DMS79 treated with DMSO at 0.1 percent for 48 hours (cell line): ENCODE measurements at places on chromosomes 2 and 18.

DNA sequence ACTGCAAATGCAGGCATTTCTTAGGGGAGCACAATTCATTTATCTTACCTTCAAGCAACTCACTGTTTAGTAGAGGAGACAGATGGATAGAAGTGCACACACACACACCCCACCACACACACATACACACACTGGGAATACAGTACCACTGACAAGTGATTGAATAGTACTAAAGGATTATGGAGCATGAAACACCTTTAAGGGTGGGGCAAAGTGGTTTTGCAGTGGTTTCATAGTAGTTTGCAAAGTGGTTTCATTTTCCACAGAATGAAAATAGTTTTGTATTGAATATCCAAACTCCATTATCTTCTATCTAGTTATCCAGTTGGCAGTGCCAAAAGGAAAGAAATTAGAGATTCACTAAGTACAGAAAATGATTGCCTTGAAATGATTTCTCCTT is 18.9 kb downstream of the KIF5C start:
- peak; percentile 16 for DNase-seq

GRCh38 chr2:20472569-20472968 is 25.7 kb downstream of the RHOB start:
- no peak for DNase-seq

DNA sequence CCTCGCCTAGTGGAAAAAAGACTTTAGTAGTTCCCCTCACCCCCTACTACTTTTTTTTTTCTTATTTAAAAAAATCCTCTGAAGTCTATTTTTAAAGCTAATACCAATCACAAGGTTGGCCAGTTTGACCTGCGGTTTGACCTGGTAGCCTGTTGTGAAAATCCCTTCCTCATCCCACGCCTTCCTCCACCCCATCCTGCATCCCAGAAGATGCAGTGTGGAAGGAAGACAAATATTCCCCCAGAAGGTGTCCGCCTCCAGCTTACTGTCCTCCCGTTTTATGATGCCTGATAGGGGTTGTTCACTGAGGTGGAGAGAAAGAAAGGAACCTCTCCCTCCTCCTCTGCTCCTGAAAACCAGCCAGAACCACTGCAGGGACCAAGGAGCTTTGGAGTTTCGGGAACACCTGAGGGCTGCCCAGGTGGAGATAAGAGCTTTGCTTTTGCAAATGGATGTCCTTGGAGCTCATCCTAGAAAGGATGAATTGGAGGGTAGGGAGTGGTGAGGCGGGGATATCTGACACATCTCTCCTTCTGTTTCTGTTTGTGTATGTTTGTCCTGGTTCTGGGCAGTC is 909 bp downstream of the ATP6V1C2 start:
- DNase-seq: no peak

GRCh38 chr18:54531402-54532065 is 59.5 kb upstream of the DYNAP start:
- DNase-seq: no peak

- no peak for DNase-seq
Measured at GRCh38 chr2:143700865-143701264, 571.6 kb downstream of the ARHGAP15 start.

DNA sequence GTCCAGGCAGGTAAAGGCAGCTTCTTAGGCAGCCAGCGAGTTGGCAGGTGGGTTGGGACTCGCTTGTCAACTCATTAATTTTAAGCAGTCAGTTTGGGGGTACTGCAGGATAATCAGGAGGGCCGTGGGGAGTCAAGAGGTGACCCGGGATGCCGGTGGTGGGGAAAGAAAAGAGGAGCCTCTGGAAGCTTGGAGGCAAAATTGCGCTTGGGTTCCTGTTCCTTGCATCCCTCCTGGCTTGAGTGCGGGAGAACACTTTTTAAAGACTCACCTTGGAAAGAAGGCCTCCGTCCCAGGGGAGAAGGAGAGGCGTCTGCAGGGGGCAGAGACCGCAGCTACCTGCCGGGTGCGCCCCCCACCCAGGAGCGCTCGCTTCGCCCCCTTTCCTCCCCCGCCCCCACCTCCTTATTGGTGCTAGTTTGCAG is at the start of gene KCNJ3:
TSS of gene KCNJ3 (plus strand) at position 400 of the 425 bp plus-strand sequence. CDS start 81 bp downstream, outside the sequence.
- DNase-seq: no peak

DNA sequence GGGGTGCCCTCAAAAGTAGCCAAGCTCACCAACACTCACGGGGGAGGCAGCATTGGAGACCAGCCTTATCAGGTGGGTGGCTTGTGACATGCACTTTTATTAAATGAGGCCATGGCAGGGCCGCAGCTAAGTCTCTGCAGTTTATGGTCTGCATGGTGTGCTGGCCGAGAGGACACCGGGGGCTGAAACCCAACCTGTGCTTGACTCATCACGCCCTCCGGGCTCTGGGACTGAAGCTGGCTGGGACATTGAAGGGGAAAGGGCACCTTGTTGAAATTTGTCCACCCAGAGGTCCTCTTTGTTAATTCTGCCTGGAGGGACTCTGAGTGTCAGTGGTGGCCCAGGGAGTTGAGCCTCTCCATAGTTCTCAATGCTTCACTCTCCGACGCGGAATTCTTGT is 17.7 kb upstream of the NTSR2 start:
- DNase-seq: no peak

DNA sequence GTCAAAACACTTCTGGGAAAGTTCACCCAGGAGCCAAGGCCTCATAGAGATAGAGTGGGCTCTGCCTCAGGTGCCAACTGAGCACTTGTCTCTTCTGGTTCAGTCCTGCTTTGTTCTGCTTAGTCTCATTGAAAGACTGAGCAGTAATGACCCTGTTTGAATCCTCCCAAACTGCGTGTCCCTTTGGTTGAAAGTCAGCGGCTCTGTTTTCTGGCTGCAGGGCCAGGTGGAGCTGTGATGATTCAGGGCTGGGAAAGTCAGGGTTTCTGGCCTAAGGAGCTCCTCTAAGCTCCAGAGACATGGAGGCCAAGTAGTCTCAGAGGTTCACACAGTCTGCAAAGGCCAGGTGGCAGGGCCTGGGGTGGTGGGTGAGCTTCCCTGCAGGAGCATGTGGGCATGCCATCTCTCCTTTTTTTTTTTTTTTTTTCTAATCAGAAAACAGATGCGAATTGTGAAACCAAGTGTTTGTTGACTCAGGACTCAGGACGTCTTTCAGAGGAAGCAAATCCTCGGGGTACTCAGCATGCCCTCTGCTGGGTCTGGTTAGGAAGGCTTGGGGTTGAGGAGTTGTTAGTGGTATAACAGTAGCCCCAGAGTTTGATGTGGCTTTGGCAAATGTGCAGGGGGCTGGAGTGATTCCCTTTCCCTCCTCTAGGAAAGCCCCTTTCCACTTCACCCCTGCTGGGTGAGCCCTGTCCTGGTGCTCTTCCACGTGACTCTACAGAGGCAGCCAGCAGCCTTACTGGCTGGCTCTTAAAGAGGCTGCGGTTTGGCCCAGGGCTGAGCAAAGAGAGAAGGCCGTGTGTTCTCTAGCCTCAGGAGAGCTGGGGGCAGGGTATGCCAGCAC is 38.3 kb downstream of the TMEM17 start:
- DNase-seq: no peak

DNA sequence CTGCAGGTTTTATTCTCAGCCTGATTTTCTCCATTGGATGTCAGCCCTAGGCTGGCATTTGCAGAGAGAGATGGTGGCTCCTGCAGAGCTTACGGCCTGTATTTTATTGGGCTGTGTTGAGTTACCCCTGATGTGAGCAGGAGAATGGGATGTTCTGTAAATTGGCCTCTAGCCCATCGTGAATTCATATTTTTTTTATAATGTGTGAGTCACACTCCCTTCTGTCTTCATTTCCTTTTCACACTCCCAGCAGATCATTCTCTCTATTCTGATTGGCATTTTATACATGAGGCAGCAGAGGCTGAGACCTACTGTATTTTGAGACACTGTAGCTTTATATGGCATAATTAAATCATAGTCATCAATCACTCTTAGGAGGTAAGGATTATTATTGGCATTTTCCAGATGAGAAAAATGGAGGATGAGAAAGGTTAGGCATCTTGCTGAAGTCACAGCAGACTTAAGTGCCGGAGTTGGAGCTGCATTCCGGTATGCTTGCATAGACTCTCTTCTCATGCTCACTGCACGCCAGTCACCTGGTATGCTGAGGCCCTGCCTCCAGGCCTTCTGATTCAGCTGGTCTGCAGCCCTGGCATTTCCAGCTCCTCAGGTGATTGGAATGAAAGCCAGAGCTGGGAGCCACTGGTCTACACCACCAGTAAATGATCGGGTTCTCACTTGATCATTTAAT is 142.4 kb downstream of the NEDD4L start:
- peak; percentile 72 for DNase-seq

GRCh38 chr2:122390406-122390805 is 635.0 kb downstream of the TSN start:
- no peak for DNase-seq

GRCh38 chr2:120403676-120404075 is 57.7 kb downstream of the INHBB start:
- no peak for DNase-seq

GRCh38 chr2:134078354-134078753 is 175.5 kb upstream of the MGAT5 start:
- no peak for DNase-seq

- no peak for DNase-seq
Measured at GRCh38 chr2:188497726-188498125, 206.1 kb downstream of the GULP1 start.

GRCh38 chr2:104641786-104642185 is 212.1 kb upstream of the POU3F3 start:
- no peak for DNase-seq

DNA sequence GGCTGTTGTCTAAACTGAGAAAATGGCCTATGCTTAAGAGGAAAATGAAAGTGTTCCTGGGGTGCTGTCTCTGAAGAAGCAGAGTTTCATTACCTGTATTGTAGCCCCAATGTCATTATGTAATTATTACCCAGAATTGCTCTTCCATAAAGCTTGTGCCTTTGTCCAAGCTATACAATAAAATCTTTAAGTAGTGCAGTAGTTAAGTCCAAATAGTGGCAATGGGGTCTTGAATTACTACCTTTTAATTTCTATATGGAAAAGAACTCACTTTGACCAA is 13.8 kb upstream of the ALLC start:
- no peak for DNase-seq

GRCh38 chr2:160387558-160388262 is 105.9 kb downstream of the RBMS1 start:
- no peak for DNase-seq

DNA sequence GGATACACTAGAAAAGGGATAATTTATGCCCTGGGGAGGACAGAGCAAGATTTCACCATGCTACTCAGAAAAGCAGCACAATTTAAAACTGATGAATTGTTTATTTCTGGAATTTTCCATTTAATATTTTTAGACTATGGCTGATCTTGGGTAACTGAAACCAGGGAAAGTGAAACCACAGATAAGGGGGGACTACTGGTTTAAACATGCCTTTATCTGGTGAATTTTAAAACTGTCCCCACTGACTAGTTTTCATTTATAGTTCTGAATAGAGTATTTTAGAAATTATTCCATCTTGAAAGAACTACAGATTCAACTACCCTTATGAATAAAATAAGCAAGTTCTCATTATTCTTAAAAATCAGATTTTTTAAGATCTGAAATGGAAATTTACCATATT is 15.0 kb downstream of the NFU1 start:
- no peak for DNase-seq

GRCh38 chr2:36433311-36434217 is 78.0 kb downstream of the CRIM1 start:
- DNase-seq: no peak

DNA sequence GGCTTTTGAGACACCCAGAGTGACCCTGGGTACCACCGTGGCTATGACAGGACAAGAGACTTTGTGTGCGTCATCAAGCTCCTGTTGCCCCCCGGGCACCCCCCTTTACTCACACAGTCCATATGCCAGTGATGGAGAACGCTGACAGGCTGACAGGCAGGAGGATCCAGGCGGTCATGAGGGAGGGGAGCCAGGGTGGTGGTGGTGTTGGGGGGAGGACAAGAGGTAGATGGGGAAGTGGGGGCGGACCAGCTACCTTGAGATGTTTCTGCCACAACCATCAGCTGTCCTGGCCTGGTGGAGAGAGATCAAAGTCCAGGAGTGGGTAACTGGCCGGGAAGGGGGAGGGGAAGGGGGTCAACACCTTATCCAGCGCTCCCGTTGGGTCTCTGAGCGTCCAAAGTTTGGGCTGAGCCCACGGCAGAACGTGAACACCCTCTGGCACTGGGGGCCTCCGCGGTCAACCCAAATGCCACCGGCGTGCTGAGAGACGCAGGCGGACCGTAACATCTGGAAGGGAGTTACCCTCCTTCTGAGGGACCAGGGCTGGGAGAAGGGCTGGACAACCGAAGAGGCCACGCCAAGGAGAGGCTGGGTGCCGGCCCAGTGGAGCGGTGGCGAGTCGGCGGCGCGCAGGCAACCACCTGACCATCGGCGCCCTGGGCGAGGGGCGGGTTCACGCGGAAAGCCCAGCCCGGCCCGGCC is 575 bp downstream of the TMEM150A start:
- DNase-seq: no peak

DNA sequence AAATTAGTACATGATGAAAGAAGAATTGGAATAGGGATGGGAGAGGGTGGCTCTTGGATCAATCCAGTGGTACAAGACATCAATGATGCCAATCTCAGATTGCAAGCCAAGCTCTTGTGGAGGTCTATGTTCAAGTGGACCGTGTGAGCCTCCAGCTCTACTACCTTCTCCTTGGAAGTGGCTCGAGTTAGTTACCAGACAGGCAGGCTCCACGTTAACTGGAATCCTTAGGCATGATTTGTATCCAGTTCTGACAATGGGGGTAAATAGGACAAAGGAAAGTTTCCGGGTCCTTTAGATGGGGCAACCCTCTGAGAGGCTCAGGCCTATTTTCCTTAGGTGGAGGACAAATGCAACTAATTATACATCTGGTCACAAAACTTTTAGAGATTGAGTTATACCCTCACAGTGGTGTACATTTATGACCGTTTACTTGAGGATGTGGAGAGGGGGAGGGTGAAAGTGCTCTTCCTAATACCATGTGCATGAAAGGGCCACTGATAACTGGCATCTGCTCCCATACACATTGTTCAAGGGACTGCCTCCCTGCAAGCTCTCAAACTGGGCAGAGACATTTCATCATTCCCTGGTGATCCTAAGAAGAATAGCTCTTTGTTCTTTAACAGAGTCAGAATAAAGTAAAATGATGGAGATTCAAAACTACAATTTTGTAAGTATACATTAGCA is 180.2 kb downstream of the SOCS6 start:
- DNase-seq: no peak

- DNase-seq: no peak
Measured at GRCh38 chr18:57970356-57971095, 73.5 kb upstream of the NEDD4L start.

DNA sequence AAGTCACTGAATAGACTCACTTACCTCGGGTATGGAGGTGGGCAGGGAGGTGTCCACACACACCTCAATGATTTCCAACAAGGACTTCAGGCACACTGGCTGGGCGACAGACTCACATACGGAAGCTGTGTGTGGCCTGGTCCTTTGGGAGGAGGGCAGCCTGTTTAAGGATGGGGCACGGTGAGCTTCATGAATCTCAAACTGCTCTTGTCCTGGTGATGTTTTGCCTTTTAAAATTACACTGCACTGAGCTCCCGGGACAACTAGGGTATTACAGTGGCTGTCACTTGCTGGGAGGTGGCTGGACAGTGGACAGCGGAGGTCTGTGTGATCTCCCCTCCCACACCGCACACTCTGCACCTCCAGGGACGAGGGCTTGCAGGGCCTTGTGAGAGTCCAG is 211.6 kb downstream of the SNTG2 start:
- DNase-seq: no peak

- peak; percentile 93 for DNase-seq
Measured at GRCh38 chr2:175854665-175855064, 147.4 kb downstream of the LNPK start.

- DNase-seq: no peak
Measured at GRCh38 chr2:24237313-24237712, 62.5 kb downstream of the FAM228A start.
